ENCODE measurements at places on chromosomes 4 and X. TPM values are rescaled to one million over a fixed set of nuclear protein-coding genes. Genes with fewer than 3 reads are reported as not detected.

SCML2 gene
- 4.1 TPM for polyA plus RNA-seq

HAND2 gene
- 106 TPM for polyA plus RNA-seq

CFAP299 gene
- polyA plus RNA-seq = 2.3 TPM

ARMCX4 gene
- 3.8 TPM for polyA plus RNA-seq

HTR2C gene
- polyA plus RNA-seq = 0.02 TPM

SPANXA2 gene
- not detected for polyA plus RNA-seq

CCKAR gene
- not detected for polyA plus RNA-seq

USP26 gene
- not detected for polyA plus RNA-seq

ZDHHC15 gene
- polyA plus RNA-seq = 0.03 TPM

LSM6 gene
- 17.6 TPM for polyA plus RNA-seq

MAGIX gene
- polyA plus RNA-seq = 1.1 TPM

TREX2 gene
- 0.78 TPM for polyA plus RNA-seq

P2RY8 gene
- polyA plus RNA-seq = 0.08 TPM

SRPK3 gene
- 0.50 TPM for polyA plus RNA-seq

ANOS1 gene
- under 0.01 TPM for polyA plus RNA-seq

HPGDS gene
- polyA plus RNA-seq = not detected

CACNA1F gene
- not detected for polyA plus RNA-seq

HTRA3 gene
- polyA plus RNA-seq = not detected

Data from SK-N-SH (cell line).